ENCODE measurements at places on chromosomes 2 and 18. TPM values are rescaled to one million over a fixed set of nuclear protein-coding genes. Genes with fewer than 3 reads are reported as not detected.

GRCh38 chr2:37856101-37856751 lies 68.9 kb upstream of the RMDN2 start:
- H3K4me3 ChIP-seq: peak overlapping the region; percentile 15
- no peaks in the 10 kb centered on the region for H3K27me3 ChIP-seq
- DNase-seq: peak; percentile 48

DNA sequence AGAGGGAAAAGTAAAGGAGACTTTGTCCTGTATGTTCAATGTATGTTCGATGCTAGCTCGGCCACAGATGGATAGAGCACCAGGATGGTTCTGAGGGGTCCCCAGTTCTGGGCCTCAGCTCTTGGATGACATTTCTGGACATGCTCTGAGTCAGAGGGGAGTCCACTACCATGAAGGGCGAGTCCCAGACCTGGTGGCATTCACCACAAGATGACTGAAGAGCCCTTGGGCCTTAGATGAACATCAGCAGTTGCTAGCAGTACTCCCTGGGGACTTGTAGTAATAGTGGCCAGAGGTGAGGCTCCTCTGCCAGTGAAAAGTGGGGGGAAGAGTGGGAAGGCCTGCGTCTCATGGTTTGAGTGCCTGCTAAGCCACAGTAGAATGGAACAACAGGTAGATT lies 109.5 kb downstream of the GRB14 start:
- H3K27me3 ChIP-seq: no peaks in the 10 kb centered on the region
- DNase-seq: no peak
- H3K27ac ChIP-seq: no peak overlapping the region
- H3K4me1 ChIP-seq: peaks cover 13% of the 10 kb centered on the region

- no peak overlapping the region for H3K4me3 ChIP-seq
- no peak overlapping the region for H3K27ac ChIP-seq
- no peaks in the 10 kb centered on the region for H3K27me3 ChIP-seq
- H3K4me1 ChIP-seq: peaks cover 7% of the 10 kb centered on the region
- DNase-seq: no peak
- no peaks in the 10 kb centered on the region for H3K36me3 ChIP-seq
Observed at GRCh38 chr2:212274215-212274614, 264.4 kb downstream of the ERBB4 start.

DNA sequence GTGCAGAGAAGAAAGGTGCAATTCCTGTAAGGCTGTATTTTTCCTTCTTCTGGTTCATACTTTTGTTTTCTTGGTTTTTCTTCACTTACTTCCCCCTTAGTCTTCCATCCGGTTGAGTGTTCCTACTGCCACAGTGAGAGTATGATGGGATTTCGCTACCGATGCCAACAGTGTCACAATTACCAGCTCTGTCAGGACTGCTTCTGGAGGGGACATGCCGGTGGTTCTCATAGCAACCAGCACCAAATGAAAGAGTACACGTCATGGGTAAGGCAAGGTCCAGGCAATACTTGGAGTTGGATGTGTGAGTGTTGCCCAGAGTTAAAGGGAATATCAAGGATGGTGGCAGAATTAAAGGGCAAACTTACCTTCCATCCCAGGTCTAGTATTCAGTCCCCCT lies 108.0 kb downstream of the DTNA start:
- no peaks in the 10 kb centered on the region for H3K27me3 ChIP-seq
- H3K36me3 ChIP-seq: peaks cover 20% of the 10 kb centered on the region
- no peak overlapping the region for H3K4me3 ChIP-seq
- no peak for DNase-seq
- H3K27ac ChIP-seq: no peak overlapping the region

- DNase-seq: no peak
- no peaks in the 10 kb centered on the region for H3K4me1 ChIP-seq
- H3K27ac ChIP-seq: no peak overlapping the region
- no peak overlapping the region for H3K4me3 ChIP-seq
- peaks cover 77% of the 10 kb centered on the region for H3K27me3 ChIP-seq
- no peaks in the 10 kb centered on the region for H3K36me3 ChIP-seq
Observed at GRCh38 chr2:441258-442022, 153.5 kb upstream of the ALKAL2 start.

GRHL1 gene
- 0.69 TPM for total RNA-seq

SPP2 gene
- total RNA-seq: not detected
